Activated CD8-positive, alpha-beta T cell treated with anti-CD3 and anti-CD28 coated beads for 36 hours (primary cell): ENCODE measurements at places on chromosomes 11 and 22. TPM values are rescaled to one million over a fixed set of nuclear protein-coding genes. Genes with fewer than 3 reads are reported as not detected.

GRCh38 chr11:71248656-71249055 is 3.7 kb downstream of the SHANK2 start:
- no peak for DNase-seq
- H3K4me3 ChIP-seq: no peak overlapping the region
- H3K4me1 ChIP-seq: no peaks in the 10 kb centered on the region
- H3K27me3 ChIP-seq: peaks cover 31% of the 10 kb centered on the region

SGSM1 gene
- not detected for total RNA-seq

DNA sequence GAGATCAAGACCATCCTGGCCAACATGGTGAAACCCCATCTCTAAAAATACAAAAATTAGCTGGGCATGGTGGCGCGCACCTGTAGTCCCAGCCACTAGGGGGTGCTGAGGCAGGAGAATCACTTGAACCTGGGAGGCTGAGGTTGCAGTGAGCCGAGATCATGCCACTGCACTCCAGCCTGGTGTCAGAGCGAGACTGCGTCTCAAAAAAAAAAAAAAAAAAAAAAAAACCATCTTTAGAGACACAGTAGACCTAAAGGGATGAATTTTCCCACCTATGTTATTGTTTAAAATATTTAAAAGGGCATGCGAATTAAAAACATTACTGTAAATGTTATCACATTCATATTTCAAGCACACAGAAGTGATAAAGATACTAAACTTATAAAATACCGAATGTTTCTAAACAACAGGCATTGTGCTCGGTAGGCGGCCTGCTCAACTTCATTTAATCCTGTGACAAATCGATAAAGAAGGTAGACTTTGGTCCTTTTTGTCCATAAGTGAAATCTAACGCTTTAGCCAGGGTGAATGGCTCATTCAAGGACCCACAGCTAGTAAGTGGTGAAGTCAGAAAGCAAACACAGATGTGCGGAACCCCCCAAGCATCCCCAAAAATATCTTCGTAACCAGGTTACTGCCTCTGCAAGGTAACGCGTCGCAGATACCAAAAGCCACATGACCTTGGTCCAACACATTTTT is 16.1 kb downstream of the NCAPD3 start:
- no peaks in the 10 kb centered on the region for H3K27me3 ChIP-seq
- peak; percentile 79 for DNase-seq
- no peak overlapping the region for H3K27ac ChIP-seq

APOA1 gene
- total RNA-seq: not detected

OR2D2 gene
- not detected for total RNA-seq
